ENCODE measurements at places on chromosomes 12 and 14. TPM values are rescaled to one million over a fixed set of nuclear protein-coding genes. Genes with fewer than 3 reads are reported as not detected.

DNA sequence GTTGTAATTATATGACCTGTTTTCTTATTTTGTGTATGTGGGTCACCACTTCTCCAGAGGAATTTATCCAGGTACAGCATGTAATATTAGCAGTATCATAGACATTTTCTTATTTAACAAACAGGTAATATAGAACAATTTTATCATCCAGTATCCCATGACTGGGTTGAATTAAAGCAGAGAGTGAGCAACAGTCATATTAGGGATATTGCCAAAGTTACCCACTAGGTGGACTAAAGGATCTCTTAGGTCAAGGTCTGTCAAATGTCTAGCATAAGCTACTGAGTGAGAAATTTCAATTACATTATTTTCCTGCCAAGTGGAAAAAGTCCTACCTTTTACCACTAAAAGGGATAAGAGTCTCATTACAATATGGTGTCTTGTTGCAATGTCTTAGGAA, 62.1 kb upstream of the TRIM9 start:
- DNase-seq: no peak

GRCh38 chr14:104900639-104901512, 23.8 kb upstream of the PLD4 start:
- no peak for DNase-seq

- DNase-seq: no peak
These were observed 6.5 kb downstream of the DDX51 start for GRCh38 chr12:132137483-132138125.

GRCh38 chr14:53824061-53824460, 132.6 kb downstream of the BMP4 start:
- DNase-seq: no peak

The RFX4 gene
- total RNA-seq: not detected

The DPPA3 gene
- total RNA-seq: not detected

DNA sequence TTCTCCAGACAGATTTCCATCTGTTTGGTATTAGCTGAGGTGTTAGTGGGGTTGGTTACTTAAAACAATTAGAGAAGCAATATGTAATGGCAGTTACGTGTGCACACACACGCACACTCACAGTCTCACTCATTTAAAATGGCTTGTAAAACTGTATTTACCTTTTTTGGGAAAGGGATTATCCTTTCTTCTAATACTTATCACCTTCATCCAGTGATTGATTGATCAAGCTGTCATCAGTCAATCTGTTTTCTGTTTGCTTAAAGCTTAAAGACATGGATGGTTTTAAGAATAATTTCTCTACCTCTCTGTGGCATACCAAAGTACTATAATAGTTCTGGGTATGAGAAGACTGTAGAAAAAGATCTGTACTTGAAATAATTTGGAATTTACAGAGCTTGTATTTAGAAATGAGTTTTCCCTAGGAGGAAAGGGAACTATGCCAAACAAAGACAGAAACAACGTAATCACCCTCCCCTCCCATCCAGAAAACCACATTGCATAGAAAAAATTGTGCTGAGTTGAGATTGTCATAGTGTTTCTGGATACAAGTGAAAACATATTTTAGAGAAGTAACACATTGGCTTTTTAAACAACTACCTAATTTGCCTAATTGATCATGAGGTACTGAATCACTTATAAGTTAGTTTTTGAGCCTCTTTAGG, 455.8 kb downstream of the PCNX1 start:
- no peak for DNase-seq

The PPP1R1A gene
- not detected for total RNA-seq

Measured in activated naive CD8-positive, alpha-beta T cell treated with anti-CD3 and anti-CD28 coated beads for 36 hours (primary cell).